ENCODE measurements at places on chromosomes 3 and 15. TPM values are rescaled to one million over a fixed set of nuclear protein-coding genes. Genes with fewer than 3 reads are reported as not detected.

GRCh38 chr3:81723732-81724313 is 37.6 kb downstream of the GBE1 start:
- peak; percentile 59 for DNase-seq

Gene NDUFB5
- 17.2 TPM for total RNA-seq

GRCh38 chr3:174325171-174325570 is 534.0 kb upstream of the NAALADL2 start:
- DNase-seq: no peak

DNA sequence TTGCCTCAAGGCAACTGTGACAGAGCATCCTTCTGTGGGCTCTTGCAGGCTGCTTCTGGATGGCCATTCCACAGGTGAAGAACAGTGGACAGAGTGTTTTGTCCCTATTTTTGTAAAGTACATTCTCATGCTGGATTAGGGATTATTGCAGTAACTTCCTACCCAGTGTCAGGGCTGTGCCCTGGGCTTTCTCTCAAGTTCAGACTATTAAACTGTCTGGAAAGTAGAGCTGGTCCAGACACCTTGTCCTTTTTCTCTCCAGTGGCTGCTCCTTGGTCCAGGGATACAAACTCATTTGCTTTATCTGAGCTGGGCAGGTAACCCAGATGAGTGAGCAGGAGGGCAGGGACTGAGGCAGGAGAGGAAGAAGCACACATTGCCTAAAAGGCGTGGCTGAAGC is 37.4 kb upstream of the AGBL1 start:
- no peak for DNase-seq

DNA sequence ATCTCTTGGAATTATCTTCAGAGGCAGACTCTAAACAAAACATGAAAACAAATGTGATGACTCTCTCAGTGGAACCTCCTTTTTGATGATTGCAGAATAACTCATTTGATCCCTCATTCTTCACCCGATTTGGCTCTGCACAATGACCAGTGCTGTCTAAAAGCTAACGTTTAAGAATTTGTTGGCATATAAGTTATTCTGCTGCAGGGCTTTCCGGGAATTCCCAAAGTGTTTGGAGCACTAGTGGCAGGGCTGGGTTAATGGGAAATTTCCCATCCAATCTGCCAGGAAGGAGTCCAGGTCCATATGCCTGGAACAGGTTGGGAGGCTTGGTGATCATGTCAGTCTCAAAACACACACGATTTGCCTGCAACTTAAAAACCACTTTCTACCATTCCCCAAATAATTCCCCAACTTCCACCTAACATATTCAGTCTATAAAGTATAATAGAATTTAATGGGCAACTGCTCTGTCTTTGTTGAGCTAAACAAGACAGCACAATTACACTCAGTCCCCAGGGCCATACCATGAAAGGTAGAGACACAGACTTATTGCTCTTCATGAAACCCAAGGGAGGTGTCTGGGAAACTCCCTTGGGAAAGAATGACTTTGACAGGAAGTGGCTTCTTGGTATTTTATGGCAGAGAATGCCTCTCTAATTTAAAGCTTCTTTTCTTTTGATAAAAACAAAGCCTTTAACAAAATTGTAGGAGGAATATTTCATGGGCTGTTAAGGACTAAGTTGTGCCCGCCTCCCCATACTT is 38.0 kb downstream of the ARRDC4 start:
- DNase-seq: no peak

Gene ERC2
- total RNA-seq: 0.18 TPM

- DNase-seq: no peak
Measured at GRCh38 chr3:68483601-68484000, 448.7 kb downstream of the TAFA4 start.

Gene ADAMTS17
- 0.28 TPM for total RNA-seq

DNA sequence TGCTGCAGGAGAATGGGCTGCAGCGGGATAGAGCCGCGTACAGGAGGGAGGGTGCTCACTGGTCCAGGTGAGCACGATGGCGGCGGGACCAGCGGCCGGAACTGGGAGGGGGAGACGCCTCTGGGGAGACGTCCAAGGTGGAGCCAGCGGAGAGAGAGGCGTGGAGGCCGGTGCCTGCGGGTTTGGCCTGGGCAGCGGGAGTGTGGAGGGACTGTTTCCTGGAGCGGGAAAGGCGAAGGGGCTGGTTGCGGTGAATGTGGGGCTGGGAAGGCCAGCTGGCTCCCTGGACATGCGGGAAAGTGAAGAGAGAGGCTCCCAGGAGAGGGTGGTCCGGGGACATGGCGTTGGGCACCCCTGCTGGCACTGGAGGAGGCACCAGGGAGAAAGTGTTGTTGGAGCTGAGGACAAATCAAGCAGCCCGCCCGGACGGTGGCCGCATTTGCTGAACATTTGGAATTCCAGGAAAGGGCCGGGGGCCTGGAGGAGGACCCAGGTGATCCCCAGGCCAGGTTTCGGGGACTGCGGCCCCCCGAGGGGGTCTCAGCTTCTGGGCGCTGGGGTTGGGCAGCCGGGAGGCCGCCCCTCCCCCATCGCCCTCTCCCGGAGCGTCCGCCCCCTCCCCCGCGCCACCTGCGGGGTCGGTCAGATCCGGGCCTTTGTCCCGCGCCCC is 34.3 kb downstream of the DNAJB8 start:
- DNase-seq: no peak

- DNase-seq: no peak
Measured at GRCh38 chr3:153624310-153625030, 462.4 kb downstream of the RAP2B start.

DNA sequence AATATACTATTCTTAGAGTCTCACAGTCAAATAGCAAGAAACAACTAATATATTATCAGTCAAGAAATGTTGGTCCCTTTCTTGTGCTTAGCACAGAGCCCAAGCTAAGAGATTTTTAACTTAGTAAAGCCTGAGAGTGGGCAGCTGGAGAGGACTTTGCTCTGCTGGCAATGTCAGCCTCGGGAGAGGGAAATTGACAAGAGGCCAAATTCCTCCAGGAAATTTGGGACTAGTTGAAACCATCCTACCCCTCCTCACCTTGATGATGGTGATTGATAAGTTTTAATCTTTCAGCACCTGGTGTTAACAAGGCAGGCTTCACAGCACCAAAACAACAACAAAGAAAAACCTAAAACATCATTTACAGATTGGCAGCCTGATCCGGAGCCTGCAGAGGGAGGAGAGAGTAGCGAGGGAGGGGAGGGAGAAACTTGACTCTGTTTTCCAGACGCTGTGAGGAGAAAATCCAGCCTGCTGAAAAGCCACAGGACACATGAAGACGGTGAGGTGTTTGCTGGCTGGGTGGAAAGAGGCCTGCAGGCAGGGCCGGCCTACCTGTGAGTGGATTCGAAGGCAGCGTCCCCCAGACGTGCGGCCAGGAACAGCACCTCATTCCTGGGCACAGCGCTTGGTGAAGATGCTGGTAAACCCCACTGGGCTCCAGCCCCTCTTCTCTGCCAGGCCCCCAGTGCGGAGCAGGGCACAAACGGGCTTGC is 150.9 kb downstream of the LRRC28 start:
- no peak for DNase-seq

Gene CIDEC
- total RNA-seq: not detected

Data from IMR-90 (cell line).